Stimulated activated CD4-positive, alpha-beta T cell treated with anti-CD3 and anti-CD28 coated beads, Interleukin-2, amount 100 ng/mL, for 48 hours (primary cell): ENCODE measurements at places on chromosomes 13 and 19.
A peak's percentile ranks its signal among the peaks of the same experiment; 100 is the strongest.

- peak; percentile 46 for DNase-seq
Measured at GRCh38 chr19:46000491-46001246, 5.4 kb downstream of the CCDC61 start.

DNA sequence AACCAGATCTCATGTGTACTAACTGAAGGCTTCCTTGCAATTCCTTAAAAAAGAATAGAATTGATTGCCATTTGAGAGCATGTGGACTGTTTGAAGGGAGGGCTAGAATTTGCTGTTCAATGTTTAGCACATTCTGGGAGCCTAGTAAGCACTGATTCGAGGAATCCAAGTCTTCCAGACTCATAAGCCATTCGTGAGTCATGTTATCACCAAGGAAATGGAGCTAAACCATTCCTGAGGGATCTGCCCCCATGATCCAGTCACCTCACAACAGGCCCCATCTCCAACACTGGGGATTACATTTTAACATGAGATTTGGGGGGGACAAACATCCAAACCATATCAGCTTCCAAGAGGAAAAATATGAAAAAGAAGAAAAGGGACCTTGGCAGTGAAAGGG is 276.4 kb downstream of the KCNRG start:
- DNase-seq, result no peak

DNA sequence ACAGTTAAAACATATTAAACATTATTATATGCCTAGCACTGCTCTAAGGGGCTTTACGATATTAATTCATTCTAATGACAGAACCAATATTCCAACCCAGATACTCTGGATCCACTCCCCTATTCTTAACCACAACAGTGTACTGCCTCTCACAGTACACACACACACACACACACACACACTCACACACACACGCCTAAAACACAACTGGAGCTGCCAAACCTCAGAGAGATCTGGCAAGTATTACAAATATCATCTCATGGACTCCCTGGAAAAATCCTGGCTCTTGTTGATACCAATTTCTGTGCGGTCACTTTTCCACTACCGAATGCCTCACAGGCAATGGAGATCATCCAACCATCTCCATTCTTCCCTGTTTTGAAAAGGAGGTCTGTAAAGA is 1.3 kb downstream of the ZNF780A start:
- no peak for DNase-seq

DNA sequence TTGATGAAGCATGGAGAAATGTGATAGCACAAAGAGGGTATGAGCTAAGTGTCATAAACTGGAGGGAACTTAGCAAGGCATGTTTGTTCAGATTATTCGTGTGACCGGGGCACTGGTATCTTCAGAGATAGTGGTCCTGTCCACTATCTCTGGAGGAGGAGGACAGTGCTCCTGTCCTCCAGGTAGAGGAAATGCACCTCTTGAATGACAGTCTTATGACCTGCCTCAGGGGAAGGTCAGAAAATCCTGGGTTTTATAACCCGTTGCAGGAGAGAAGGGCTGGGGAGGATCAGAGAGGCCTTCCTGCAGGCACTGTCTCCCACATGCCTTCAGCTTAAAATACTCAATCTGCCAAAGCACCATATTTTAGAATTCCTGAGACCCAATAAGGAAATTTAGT is 213.5 kb upstream of the UBL3 start:
- DNase-seq, result no peak

GRCh38 chr13:28659621-28659970 is 666 bp downstream of the POMP start:
- no peak for DNase-seq

GRCh38 chr19:3893509-3894179 is 13.2 kb downstream of the ATCAY start:
- DNase-seq, result no peak

DNA sequence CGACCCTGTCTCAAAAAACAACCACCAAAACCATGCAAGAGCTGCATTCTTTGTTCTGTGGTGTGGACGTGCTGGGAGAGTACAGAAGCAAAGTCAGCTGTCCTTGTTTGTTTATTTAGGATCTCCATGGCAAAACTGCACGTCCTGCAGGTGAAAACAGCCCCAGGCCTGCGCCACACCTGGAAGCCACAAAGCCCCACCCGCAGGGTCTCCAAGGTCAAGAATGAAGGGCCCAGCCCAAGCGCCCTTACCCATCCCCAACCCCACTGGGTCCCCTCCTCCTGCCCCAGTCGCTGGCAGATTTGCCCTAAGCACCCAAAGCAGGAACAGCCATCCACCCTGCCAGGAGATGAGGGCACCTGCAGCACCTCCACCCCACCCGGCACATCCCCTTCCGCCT is 10.5 kb downstream of the MBD3 start:
- no peak for DNase-seq

- DNase-seq, result no peak
Measured at GRCh38 chr19:44635581-44636438, 7.9 kb upstream of the PVR start.

DNA sequence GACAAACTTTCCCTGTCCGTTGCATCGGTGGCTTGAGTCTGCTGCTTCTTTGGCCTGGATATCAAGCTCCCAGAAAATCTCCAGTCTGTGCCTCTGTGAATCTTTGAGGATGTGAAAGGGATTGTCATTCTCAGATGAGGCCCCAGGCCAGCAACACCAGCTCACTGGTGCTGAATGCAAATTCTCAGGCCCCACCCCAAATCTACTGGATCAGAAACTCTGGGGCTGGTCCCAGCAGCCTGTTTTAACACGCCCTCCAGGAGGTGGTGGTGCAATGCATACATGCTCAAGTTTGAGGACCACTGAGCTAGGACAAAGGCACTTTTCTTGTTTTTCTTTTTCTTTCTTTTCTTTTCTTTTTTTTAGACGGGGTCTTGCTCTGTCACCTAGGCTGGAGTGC is 23.6 kb downstream of the TNFSF11 start:
- DNase-seq, result no peak

GRCh38 chr13:102138635-102139190 is 263.1 kb downstream of the FGF14 start:
- no peak for DNase-seq

DNA sequence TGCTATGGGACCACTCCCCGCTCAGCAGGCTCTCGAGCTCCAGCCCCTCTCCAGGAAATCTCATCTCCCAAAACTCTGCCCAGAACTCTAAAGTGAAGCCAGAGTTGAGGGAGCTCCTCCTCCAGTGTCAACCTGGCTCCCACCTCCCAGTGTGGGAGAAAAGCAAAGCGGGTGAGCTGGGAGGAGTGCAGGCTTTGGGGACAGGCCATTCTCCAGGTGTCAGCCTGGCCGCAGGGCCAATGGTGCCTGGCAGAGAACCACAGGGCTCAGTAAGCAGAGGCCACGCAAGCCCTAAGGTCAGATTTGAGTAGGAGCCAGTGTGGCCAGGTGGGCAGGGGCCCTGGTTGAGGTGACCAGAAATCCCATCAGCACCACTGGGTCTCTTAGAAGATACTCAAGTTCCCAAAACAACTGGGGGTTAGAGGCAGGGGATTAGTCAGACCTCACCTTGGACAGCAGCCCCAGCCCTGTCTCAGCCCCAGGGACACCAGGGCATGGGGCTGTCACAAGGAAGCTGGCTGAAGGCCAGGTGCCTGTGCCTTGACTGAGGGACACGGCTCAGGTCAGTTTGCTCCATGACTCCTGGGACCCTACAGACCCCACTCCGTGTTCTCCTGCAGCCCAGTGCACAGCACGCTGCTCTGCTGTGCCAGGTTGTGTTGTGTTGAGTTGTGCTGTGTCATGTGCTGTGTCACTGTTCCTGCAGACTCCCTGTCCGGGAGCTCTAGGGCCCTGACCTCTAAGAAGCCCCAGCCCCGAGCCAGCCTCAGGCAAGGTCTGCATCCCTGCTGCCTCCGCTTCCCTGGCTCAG is 2.8 kb upstream of the ZNF181 start:
- no peak for DNase-seq

DNA sequence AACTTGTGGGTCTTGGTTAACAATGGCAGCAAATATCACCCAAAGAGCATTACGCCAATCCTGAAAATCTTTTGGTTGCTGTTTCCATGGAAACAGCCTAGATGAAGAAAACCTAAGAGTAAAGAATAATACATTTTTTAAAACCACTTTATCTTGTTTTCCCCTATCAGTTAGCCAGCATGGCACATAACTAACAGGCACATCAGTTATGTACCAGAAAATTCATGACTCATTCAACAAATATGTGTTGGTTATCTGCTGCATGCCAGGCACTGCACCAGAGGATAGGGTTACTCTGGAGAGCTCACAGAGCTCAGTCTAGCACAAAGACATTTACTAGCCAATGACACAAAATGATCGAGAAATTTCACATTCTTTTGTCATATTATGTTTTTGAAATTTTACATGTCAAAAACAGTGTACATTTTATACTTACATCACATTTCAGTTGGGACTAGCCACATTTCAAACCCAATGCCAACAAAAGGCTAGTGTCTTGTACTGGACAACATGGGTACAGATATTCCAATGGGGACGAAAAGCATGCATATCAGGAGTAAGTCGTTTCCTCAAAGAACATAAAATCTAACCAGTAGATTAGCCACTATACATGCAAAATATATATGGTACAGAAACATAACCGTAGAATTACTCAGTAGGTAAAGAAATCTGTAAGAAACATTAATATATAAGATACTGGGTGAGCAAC is 20.3 kb downstream of the LNX2 start:
- no peak for DNase-seq

GRCh38 chr19:46898731-46899130 is 37.9 kb downstream of the ARHGAP35 start:
- no peak for DNase-seq

- no peak for DNase-seq
Measured at GRCh38 chr19:51458899-51459505, 748 bp upstream of the SIGLEC8 start.

- DNase-seq, result no peak
Measured at GRCh38 chr19:42175952-42176648, 41.4 kb downstream of the DEDD2 start.

DNA sequence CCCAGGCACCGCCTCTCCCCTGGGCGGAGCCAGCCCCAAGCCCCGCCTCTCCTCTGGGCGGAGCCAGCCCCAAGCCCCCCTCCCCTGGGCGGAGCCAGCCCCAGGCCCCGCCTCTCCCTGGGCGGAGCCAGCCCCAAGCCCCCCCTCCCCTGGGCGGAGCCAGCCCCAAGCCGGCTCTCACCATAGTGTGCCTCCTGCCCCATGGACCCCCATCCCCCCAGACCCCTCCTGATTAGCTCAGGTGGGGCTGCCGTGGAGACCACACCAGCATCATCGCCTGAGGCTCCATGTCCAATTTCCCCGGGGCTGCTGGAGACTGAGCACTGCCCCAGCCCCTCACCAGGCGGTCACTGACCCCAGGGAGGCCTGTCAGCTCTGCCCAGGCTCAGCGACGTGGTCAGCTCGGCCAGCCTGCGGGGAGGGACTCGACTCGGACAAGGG is 4.2 kb upstream of the MADCAM1 start:
- no peak for DNase-seq

DNA sequence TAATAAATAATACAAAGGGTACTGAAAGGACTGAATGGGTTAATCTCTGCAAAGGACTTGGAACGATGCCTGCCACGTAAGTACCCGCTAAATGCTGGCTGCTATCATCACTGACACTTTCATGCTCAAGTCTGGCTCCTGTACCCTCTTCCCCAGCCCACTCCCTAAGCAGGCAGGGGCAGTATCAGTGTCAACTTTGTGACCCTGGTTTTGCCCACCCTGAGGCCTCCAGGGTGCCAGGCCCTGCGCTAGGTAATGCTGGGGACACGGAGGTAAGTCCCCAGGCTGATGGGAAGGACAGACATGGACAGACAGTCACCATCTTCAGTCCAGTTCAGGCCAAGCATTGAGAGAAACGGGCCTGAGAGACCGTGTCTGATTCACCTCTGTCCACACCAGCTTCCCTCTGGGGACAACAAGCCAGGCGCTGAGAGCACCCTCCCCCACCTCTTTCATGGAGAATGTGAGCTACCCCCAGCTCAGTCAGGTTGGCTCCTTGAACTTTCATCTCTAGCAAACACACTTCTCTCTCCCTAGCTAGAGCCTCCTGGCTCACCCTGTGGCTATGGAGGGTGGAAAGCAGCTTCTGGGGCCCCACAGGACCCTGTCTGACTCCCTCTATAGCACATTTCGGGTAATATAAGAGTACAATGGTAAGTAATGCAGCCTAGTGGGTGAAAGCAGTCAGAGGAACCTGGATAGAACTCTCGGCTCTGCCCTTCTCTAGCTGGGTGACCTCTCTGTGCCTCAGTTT is 800 bp downstream of the ETFB start:
- no peak for DNase-seq

DNA sequence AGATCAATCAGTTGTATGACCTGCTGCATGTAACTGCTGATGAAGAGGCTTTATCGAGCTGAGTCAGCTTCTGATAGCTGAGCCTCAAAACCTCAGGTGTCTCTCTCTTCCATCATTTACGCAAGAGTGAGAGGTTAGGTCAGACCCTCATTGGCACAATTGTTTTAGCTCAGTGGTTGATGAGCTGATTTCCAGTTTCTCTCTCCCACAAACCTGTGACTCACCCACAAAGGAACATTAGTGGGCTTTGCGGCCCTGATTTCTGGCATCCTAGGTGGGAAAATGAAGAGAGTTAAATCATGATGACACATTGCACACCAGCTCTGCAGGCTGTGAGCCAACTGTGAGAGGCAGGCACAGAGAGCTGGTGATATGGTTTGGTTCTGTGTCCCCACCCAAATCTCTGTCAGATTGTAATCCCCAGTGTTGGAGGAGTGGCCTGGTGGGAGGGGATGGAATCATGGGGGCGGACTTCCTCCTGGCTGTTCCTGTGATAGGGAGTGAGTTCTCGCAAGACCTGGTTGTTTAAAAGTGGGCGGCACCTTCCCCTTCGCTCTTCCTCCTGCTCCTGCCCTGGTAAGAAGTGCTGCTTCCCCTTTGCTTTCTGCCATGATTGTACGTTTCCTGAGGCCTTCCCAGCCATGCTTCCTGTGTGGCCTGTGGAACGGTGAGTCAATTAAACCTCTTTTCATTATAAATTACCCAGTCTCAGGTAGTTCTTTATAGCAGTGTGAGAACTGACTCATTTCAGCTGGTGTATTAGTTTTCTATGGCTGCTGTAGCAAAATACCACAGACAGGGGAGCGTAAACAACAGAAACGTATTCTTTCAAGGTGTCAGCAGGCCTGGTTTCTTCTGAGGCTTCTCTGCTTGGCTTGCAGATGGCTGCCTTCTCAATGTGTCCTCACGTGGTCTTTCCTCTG is 33.5 kb upstream of the TMTC4 start:
- peak; percentile 3 for DNase-seq

GRCh38 chr19:45249261-45250033 is 1.6 kb upstream of the MARK4 start:
- DNase-seq, result no peak

DNA sequence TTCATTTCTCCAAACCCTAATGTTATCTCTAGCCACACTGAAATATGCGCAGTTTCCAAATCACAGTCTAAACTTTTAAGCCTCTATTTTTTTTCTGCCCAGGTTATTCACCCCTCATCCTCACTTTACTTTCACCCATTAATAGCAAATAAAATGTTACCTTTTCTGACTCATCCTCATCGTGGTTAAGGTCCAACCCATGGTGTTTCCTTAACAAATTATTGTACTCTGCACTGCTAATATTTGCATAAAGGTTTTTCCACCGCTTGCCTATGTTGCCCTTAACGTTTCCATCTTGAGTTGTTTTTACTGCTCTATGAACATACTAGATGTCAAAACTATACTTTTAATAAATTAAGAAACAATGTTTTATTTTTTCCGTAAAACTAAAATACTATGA is 780.9 kb upstream of the KLHL1 start:
- no peak for DNase-seq

- DNase-seq, result no peak
Measured at GRCh38 chr13:99392470-99393135, 85.4 kb upstream of the GPR183 start.
